ENCODE measurements at places on chromosomes 12 and 14.

GRCh38 chr12:121095544-121096198, 37.0 kb upstream of the P2RX7 start:
- DNase-seq = peak; percentile 72

DNA sequence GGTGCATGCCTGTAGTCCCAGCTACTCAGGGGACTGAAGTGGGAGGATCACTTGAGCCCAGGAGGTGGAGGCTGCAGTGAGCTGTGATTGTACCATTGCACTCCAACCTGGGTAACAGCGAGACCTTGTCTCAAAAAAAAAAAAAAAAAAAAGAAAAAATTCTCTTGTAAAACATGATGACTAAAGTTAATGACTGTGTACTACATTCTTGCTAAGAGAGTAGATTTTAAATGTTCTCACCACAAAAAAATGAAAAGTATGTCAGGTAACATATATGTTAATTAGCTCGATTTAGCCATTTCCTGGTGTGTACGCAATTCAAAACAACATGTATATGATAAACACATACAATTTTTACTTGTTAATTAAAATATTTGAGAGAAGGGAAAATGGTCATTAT, 480.7 kb upstream of the RGS6 start:
- no peak for DNase-seq

DNA sequence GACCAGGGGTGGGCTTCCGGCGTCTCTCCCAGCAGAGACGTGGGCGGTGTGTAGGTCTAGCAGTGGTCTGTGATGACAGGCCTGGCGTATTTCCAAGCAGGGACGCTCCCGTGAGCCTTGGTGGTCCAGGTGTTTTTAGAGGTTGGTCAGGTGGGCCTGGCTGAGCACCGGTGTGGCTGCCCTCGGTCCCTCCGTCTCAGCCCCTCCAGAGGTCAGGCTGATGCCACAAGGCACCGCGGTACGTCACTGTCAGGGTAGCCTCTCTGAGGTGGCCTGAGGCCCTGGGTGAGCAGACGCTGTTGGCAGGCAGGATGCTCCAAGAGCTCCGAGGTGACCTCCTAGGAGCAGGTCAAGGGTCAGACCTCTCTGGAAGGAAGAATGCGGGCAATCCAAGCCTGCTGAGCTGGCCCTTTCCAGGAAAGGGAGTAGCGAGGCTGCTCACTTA, 13.6 kb downstream of the MTA1 start:
- no peak for DNase-seq

GRCh38 chr12:46452061-46452615, 79.6 kb upstream of the SLC38A2 start:
- no peak for DNase-seq

DNA sequence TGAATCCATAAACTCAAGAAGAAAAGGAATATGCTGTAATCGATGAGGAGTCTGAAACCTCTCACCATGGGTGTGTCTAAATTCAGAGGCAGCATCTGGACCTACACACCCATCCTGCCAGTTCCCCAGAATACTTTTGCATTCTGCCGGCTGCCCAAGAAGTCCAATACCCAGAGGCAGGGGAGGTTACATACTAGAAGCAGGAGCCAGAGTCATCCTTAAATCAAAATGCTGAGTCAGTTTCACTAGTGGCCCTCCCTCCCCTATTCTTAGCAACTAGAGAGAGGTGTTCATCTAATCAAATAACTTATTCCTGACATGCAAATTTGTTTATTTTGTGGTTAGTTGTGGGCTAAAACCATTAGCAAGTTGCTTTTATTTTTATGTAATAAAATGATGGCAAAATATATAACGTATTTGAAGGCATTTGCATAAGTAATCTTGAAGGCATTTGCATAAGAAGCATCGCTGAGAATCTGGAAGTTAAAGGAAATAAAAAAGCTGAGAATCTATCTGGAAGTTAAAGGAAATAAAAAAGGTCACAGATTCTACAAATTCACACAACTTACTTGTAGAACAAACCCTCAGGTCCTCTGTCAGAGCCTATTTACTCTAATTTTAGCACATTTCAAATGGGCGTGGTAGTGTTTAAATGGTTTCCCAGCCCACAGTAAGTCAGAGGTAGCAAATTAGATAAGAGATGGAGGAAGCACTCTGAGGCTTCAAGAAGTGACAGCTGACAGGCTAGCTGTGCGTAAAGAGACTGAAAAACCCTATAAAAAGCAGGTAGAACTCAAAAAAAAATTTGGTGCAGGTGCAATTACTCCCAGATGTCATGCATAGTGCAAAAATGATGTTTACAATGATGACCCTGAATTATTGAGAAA, 7.8 kb downstream of the BHLHE41 start:
- no peak for DNase-seq

GRCh38 chr12:45121224-45121623, 70.3 kb upstream of the DBX2 start:
- no peak for DNase-seq

- DNase-seq = no peak
Measured at GRCh38 chr14:99875836-99876235, 82.6 kb downstream of the EML1 start.

GRCh38 chr12:1864456-1864855, 44.1 kb downstream of the LRTM2 start:
- no peak for DNase-seq

DNA sequence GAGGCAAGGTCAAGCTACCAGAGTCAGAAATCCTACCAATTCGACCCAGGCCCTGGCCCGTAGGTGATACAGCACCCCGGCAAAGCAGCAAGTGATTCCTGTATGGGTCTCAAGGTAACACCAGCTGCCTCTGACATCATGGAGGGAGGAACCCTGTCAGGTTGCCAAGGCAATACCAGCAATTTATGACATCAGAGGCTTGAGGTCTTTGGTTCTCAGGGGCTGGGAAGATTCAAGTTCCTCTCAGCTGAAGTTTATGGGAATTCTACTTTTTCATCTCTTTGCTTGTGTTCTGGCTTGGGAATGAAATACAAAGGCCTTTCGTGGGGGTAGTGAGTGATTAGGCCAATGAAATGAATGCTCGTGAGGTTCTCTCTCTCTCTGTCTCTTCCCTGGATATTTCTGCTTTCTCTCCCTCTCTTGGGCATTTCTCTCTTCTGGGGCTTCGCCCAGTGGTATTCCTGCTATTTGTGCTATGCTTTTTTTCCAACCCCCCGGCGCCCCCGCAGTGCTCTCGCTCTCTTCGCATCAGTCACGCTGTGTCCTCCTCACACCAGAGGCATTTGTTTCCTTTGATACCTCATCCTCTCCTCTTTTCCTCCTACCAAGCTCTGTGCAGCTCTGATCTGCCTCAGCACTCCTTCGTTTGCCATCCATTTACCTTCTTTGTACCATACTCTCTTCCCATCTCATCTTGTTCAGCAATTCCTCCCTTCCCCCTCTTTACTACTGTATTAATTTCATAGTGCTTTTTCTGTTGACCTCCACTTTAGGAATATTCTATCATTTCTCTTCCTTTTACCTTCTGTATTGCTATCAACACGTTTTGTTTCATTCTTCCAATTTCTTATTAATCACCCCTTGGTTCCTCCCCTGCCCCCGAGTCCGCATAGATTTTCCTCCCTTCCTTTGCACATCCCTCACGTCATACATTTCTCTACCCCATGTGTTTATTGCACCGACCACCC, 2.9 kb downstream of the ZFHX2 start:
- DNase-seq = no peak

- no peak for DNase-seq
Measured at GRCh38 chr14:104131968-104132732, 6.2 kb upstream of the KIF26A start.

DNA sequence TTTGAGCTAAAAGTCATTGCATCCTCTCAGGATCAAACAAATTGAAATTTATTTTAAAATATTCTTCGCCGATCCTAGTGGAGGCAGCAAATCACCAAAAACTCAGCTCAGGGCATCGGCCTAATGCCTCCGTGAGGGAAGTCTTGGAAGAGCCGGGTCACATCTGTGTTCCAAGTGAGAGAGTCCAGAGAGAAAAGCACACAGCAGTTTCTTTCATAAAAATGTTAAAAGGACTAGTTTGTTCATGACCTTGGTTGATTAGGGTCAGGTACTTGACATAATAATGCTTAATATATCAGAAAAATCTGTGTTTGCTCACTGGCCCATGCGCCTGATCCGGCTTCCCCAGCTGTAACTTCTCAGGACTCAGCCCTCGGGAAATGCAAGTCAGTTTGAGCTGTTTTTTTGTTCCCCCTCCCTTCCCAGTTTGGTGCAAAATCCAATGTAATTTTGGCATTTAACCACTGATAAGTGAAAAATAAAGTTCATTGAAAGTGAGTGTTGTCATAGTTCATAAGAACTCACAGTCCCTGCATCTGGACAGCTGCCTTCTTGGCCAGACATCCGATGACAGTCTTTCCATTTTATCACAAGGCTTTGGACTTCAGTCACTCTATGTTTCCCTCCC, 161.7 kb downstream of the CAND1 start:
- no peak for DNase-seq

DNA sequence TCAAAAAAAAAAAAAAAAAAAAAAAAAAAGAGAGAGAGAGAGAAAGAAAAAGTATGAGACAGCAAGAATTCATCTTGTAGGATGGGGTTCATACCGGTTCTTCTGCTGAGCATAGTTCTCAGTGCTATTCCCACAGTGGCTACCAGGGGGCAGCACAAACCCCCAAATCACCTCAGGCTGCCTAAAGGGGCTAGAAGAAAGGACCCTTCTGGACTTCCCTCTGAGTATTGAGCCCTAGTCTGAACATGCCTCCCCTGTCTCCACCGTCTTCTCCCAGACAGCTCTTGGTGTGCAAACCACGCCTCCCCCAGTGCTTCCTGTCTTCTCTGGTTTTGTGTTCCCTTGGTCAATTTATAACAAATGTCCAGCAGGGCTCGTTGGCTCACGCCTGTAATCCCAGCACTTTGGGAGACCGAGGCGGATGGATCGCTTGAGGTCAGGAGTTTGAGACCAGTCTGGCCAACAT, 31.3 kb upstream of the SMUG1 start:
- DNase-seq = peak; percentile 46

- DNase-seq = no peak
Measured at GRCh38 chr12:87804386-87804785, 224.8 kb downstream of the C12orf50 start.

- DNase-seq = no peak
Measured at GRCh38 chr12:31765931-31766330, 37.1 kb upstream of the AMN1 start.

GRCh38 chr14:90979515-90979914, 80.9 kb downstream of the RPS6KA5 start:
- DNase-seq = no peak

DNA sequence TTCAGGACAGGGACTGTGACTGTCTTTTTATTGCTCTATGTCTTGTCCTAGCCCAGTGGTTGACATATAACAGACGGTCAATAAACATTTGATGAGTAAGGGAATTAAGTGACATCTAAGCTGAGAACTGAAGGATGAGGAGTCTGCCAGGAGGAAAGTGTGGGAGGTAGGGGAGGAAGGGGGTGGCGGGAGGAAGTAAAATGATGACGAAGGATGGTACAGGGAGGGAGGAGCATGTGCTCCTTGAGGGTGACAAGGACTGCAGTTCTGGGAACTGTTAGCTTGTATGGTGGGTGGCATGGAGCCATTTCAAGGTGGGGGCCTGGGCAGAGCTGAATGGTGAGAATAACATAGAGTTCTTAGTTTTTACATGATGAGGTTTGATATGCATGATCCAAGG, 64.4 kb downstream of the RGS6 start:
- no peak for DNase-seq

DNA sequence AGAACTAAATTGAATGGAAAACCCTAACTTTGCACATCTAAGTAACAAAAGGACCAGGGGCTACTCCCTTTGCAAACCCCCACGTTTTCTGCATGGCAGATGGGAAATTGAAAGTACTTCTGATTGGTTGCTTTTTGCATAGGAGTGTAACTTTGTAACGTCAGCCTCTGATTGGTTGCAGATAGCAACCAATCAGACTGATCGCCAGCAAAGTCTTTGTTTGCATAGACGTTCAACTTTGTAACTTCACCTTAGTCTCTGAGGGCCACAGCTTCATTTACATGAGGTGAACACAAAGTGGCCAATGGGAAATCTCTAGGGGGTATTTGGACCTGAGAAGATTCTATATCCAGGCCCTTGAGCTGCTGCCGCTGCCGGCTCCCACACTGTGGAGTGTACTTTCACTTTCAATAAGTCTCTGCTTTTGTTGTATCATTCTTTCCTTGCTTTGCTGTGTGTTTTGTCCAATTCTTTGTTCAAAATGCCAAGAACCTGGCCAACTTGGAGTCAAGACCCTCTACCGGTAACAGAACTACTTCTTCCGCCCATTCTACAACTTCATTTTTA, 102.5 kb upstream of the PRICKLE1 start:
- DNase-seq = no peak

DNA sequence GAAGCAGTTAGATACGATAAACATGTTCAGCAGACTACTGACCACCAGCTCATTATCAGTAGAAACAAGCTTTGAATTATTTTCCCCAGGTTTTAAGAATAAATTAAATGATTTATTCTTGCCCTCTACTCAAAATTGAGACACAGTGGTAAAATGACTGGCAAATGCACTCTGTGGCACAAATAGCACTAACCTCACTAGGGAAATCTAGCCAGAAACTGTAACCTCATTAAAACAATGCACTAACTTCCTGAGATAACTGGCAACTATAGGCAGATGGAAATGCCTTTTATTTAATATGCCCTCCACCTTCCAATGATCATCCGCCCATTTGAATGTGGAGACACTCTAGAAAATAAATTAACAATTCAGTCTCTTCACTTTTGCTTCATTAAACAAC, 33.2 kb downstream of the CPNE8 start:
- DNase-seq = no peak

GRCh38 chr14:37369425-37369824, 171.7 kb downstream of the MIPOL1 start:
- no peak for DNase-seq

GRCh38 chr12:569091-569676, 94.1 kb downstream of the NINJ2 start:
- DNase-seq = no peak

DNA sequence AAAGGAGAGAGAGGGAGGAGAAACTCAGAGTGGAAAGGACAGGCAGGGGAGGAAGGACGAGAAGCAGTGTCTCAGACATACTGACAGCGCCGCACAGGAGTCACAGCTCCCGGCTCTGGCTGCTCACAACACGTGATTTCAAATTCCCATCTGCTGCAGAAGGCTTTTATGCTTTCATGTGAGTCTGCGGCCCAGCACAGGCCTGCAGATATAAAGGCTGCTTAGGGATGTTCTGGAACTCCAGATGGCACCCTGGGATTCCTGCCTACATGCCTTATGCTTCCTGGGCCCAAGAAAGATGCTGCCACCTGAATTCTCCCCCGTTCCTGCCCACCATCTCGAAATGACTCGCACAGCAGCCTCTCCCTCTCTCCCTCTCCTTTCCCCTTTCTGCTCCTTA, 89.6 kb downstream of the NUAK1 start:
- no peak for DNase-seq

Data from stimulated activated CD4-positive, alpha-beta T cell treated with anti-CD3 and anti-CD28 coated beads, Interleukin-12 subunit alpha, Interleukin-12 subunit beta, amount 100 ng/mL, for 48 hours (primary cell).